ENCODE measurements at places on chromosomes 16 and 17.
A peak's percentile ranks its signal among the peaks of the same experiment; 100 is the strongest.

GRCh38 chr17:7436556-7437368 lies 1.5 kb downstream of the TMEM102 start:
- peak; percentile 86 for DNase-seq

- DNase-seq: peak; percentile 68
These were observed 4.5 kb downstream of the TRPV2 start for GRCh38 chr17:16419929-16420271.

DNA sequence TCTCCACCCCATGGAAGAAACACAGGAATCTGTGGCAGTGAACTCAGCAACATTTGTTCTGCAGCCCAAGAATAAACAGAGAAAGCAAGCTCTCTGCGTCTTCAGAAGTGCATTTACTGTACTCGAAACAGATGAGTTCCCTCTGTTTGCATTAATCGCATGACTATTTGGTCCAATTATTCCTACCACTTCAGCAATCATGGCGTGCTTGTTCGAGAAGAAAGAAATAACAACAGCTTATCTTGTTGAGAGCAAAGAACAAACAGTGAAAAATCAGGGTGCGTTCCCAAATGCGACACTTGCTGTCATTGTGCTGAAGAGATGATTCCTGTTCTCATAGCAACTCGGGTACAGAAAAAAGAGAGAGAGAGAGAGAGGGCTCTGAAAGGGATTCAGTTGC lies 445.3 kb upstream of the MAF start:
- DNase-seq: no peak

- no peak for DNase-seq
These were observed 1458.7 kb downstream of the CDH11 start for GRCh38 chr16:63663155-63663554.

GRCh38 chr16:31362476-31363405 lies 7.8 kb downstream of the ITGAX start:
- DNase-seq: no peak

GRCh38 chr17:17698869-17699351 lies 17.7 kb downstream of the RAI1 start:
- no peak for DNase-seq

- DNase-seq: no peak
These were observed 8.7 kb upstream of the KREMEN2 start for GRCh38 chr16:2955438-2955778.

- no peak for DNase-seq
These were observed 5.2 kb upstream of the KRT25 start for GRCh38 chr17:40760105-40761016.

GRCh38 chr17:9226794-9227135 lies 205.5 kb downstream of the NTN1 start:
- no peak for DNase-seq

- no peak for DNase-seq
These were observed 472 bp downstream of the GALNS start for GRCh38 chr16:88856122-88856827.

- DNase-seq: no peak
These were observed 43.9 kb upstream of the CCNF start for GRCh38 chr16:2385190-2385836.

GRCh38 chr17:22704674-22705073 lies 1012.4 kb downstream of the KCNJ18 start:
- DNase-seq: no peak

Measured in T-helper 2 cell treated with Interferon-gamma antibody and Interleukin-4, amounts not matched to agents 5 μg/mL and 100 μg/mL, for 36 hours (primary cell).